ENCODE measurements at places on chromosomes 1 and 21.

GRCh38 chr1:86504895-86505563, 36.3 kb downstream of the CLCA1 start:
- no peak for DNase-seq

DNA sequence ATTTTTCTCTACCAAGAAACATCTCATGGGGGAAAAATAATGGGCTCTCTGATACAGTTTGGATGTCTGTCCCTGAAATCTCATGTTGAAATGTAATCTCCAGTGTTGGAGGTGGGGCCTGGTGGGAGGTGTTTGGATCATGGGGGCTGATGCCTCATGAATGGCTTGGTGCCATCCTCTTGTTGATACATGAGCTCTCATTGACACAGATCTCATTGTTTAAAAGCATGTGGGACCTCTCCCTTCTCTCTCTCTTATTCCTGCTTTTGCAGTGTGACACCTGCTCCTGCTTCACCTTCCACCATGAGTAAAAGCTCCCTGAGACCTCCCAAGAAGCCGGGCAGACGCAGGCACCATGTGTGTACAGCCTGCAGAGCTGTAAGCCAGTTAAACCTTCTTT, 332.5 kb upstream of the NRIP1 start:
- no peak for DNase-seq

DNA sequence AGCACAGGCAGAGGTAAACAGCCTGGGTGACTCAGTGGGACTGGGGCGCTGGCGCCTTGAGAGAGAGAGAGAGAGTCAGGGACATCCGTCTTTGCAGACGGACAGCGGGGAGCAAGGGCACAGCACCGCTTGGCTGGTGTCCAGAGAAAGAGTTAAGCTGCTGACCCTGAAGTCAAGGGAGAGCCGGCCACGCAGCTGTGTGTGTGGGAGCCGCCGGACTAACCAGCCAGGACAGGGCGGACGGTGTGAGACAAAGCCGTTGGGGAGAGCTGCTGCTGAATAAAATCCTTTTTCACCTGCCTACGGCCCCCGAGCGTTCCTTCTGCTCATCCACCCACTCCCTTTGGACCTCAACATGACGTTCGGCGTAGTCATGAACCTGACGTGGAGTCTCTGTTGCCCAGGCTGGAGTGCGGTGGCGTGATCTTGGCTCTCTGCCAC, 14.5 kb downstream of the CFAP74 start:
- DNase-seq: no peak

GRCh38 chr1:115251340-115251748, 86.7 kb downstream of the NGF start:
- DNase-seq: no peak

DNA sequence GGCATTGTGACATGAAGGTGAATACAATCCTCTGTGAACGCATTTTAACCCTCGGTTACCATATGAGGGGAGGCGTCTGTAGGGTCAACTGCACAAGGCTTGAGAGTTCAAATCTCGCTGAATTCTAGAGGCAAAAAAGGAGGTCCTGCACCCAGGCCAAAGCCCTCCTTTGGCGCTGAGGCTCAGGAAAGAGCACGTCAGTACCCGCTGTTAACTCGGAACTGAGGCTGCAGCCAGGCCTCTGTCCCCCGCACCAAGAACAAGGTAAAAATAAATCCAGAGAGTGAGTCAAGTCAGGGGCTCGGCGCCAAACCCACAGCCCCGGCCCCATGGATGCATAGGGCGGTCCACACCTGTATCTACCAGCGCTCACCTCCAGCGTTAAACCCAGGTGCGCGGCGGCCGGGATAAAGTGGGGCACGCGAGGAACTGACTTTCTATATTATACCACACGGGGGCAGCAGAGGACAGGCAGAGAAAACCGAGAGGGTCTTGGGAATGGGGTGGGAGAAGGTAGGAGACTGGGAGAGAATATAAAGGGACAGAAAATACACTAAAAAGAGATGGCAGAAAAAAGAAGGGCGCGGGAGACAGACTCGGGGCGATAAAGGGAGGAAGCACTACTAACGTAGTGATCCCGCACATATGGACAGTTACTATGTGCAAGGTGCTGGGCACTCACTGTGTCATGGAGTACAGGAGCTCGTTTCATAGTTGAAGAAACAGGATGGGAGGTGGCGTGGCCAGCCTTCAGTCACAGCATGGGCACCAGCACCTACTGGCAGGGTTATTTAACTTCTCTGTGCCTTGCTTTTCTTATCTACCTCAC, 54.9 kb downstream of the DMRTA2 start:
- no peak for DNase-seq

DNA sequence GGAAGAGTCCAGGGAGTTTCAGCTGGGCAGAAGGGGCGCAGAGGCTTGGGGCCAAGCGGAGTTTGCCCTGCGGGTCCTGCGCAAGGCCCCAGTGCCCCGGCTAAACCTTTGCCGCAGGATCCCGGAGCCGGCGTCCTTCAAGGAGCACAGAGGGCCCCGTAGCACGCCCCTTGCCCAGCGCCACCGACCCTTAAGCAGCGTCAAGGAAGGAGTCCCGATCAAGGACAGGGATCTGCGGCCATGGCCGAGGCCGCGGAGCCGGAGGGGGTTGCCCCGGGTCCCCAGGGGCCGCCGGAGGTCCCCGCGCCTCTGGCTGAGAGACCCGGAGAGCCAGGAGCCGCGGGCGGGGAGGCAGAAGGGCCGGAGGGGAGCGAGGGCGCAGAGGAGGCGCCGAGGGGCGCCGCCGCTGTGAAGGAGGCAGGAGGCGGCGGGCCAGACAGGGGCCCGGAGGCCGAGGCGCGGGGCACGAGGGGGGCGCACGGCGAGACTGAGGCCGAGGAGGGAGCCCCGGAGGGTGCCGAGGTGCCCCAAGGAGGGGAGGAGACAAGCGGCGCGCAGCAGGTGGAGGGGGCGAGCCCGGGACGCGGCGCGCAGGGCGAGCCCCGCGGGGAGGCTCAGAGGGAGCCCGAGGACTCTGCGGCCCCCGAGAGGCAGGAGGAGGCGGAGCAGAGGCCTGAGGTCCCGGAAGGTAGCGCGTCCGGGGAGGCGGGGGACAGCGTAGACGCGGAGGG, 520 bp downstream of the CLIC6 start:
- DNase-seq: no peak

GRCh38 chr1:12499539-12500240, 118.3 kb downstream of the DHRS3 start:
- DNase-seq: no peak

GRCh38 chr1:163824006-163824405, 502.3 kb downstream of the NUF2 start:
- DNase-seq: no peak

GRCh38 chr1:5329068-5329739, 663.0 kb downstream of the NPHP4 start:
- no peak for DNase-seq

DNA sequence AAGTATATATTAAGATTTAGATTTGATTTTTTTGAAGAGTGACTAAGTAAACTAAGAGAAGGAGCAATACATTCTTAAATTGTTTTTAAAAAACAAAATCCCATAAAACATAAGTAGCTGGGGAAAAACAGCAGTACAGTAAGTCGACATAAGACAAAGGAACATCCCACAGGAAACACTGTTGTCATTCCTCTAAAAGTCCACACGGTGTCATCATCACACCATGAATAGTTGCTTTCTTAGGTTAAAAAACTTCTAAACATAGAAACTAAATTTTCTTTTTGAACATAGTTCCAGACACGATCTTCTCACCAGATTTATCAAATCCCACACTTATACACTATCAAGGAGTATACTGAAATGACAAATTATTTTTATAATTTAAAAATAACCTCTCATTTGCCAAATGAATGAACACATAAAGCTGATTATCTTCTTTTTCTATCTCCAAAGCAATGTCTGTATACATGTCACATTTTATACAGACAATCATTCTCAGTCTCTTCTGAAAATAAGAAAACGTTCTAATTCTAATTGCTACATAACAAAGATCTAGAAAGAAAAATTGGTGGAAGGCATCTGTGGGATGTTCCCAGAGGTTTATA, 15.8 kb downstream of the ODF2L start:
- DNase-seq: no peak

- DNase-seq: no peak
These were observed 22.9 kb downstream of the TSEN15 start for GRCh38 chr1:184074383-184074782.

DNA sequence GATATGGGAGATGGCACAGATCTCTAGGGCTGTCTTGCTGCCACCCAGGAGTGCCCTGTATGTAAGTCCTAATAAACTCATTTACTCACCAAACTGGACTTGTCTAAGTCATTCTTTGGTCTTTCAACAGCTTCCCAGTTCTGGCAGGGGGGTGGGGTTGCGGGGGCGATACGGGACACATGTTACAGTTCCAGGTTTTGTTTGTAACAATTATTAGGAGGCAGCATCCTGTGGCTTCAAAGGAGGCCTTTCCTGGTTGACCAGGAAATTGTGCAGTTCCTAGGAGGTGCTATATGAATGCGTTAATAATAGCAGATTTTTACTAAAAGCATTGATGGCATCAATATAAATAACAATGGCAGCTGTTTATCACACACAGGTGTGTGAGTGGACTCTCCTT, 42.7 kb upstream of the TRIM45 start:
- DNase-seq: no peak

- DNase-seq: no peak
These were observed 8.6 kb downstream of the CERS2 start for GRCh38 chr1:150966011-150966410.

All from H54 (cell line).